D341Med (cell line): ENCODE measurements at places on chromosomes 12 and 14.

GRCh38 chr12:107014055-107014454, 27.1 kb upstream of the MTERF2 start:
- DNase-seq, result peak; percentile 30

- no peak for DNase-seq
Measured at GRCh38 chr14:102778338-102779083, 1.3 kb downstream of the TRAF3 start.

DNA sequence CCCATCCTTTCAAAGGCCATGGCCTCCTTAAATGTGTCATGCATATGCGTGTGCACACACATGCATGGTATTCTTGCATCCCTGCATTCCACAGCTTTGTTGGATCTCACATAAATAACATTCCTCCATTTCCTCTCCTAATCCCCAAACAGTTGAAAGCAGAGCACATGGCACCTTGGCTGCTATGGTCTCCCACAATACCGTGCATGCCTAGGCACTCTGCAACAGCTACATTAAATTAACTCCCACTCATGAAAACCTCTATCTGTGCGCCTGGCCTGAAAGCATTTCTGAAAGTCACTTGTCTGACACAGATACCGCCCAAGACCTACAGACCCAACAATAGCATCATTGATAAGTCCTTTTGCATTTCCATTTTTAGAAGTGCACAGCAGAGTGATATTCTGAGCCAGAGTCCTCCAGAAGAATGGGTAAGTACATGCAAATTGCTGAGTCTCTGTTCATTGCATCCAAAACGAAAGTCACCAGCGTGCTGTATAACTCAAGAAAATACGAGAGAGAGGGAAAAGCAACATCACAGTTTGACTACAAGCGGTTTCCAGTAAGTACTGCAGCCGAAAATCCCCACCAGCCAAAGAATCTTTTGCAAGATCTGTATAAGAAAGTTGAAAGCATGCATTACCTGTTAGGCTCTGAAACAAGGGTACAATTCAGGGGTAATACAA, 436 bp downstream of the ASB2 start:
- DNase-seq, result no peak

- no peak for DNase-seq
Measured at GRCh38 chr12:31278832-31279231, 47.1 kb downstream of the SINHCAF start.

- no peak for DNase-seq
Measured at GRCh38 chr12:178829-179109, 35.2 kb downstream of the SLC6A12 start.

DNA sequence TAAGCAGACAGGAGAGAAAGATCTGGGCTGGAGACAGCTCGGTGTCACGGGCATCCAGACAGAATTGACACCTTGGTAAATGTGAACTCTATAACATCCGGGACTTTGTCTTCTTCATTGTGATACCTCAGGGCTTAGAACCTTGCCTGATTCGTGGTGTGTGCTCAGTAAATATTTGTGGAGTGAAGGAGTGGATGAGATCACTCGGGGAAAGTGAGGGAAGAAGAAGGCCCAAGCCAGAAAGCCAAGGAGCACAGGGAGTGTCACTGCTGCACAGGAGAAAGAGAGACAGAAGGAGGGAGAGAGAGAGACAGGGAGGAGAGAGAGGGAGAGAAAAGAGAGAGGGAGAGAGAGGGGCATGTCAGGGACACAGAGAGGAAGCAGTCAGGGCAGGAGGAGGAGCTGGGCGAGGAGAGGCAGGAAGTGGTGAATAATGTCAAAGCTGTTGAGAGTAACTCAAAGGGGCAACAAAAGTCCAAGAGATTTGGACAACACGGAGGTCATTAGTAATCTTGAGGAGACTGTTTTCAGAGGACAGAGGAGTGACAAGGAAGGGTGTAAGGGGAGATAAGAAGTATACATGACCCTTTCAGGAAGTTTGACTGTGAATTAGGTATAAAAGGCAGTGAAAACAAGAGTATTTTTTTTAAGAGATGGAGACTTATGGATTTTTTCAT, 141.6 kb upstream of the MAX start:
- DNase-seq, result no peak

GRCh38 chr14:65824285-65824977, 411.9 kb downstream of the FUT8 start:
- DNase-seq, result peak; percentile 66

DNA sequence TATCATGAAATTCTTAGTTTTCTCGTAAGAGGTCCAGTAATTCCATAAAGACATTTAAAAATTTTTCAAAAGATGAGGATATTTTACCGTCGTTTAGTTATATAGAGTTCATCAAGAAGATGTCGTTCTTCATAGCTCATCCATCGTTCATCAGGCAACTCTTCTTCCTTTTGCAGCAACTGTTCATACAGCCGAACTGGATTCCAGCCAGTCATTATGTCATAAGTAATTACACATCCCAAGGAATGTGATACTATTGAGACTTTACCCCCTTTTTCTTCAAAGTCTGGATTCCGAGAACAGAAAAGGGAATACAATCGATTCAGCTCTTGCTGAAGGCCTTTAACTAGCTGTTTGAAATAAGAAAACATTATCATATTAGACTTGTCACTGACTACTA, 90.3 kb downstream of the DDHD1 start:
- DNase-seq, result no peak

DNA sequence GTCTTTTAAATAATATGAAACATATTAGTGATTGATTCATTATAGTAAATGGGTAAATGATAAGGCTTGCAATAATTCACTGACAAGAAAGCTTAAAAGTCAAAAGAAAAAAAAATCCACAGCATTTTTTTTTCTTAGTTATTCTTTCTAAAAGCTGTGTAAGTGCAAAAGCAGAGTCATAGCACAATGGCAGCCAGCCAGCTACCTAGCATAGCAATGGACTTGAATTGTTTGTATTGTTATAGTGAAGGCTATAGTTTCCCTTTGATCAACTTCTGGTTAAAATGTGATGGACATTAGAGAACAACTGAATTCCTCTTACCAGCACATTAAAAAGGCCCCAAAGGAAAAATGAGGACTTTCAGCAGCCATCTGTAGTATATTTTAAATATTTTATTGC, 232.1 kb downstream of the NAV3 start:
- no peak for DNase-seq

DNA sequence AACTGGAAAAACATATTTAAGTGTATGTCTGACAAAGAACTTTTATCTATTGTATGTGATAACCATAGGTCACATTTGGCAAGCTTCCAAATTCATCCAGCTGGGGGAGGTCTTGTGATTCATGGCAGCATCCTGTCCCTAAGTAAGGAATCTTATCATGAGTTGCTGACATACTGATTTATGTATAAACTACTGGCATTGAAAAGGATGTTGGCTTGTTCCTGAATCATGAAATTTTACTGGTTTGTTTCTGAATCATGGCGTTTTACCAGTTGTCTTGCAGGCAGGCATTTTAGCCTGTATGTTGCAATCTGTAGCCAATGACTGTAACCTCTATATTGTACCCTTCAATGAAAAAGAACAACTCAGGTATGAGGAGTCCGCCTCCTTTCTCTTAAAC, 244.8 kb downstream of the IPO8 start:
- no peak for DNase-seq

DNA sequence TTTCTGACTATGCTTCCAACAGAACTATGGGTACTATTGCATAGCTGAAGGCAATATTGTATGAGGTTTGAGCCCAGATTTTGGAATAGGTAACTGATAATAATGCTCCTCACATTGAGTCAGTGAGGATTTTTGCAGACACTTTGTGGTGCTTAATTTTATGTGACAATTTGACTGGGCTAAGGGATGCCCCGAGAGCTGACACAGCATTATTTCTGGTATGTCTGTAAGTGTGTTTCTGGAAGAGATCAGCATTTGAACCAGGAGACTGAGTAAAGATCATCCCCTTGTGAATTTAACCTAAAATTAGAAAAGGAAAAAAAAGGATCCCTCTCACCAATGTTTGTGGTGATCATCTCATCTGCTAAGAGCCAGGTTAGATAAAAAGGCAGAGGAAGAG, 404.9 kb downstream of the AEBP2 start:
- no peak for DNase-seq

DNA sequence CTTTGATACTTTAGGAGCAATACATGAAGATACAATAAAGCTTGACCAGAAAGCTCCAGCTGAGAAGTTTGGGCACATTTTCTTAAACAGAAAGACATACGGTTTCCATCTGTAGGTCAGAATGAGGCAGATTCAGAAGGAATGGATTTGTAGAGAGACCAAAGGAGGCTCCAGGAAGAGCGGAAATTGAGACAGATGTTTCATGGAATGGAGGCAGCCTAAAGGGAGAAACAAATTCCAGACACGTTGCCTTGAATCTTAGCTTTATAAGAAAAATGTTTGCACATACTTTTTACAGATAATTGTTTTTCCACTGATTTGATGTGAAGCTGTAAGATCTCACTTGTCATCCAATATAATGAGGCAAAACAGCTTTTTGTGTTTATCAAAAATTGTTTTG, 24.8 kb downstream of the EPYC start:
- DNase-seq, result no peak

DNA sequence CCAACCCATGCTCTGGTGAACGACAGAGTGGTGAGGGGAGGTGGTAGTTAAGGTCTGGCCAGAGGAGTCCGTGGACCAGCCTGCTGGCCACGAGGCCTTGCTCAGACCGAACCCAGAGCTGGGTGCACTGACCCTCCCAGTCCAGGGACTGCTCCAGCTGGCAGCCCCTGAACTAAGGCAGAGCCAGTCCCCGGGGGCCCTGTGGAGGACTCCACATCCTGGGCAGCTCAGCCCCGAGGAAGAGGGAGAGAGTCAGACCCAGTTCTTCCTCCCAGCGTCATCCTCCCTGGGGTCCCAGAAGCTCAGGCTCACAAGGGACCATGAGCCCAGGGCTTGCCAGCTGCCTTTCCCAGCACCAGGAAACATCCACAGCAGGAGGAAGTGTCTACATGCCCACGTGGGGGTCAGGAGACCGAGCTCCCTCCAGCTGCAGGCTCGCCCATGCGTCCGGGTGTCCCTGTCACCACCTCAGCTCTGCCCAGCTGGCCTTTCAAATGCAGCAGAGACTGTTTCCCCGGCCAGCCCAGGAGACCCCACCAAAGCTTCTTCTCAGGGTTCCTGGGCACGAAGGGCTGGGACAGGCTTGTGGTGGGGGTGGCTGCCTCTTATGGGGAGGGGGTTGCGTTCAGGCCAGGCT, 194.4 kb downstream of the KIF26A start:
- DNase-seq, result no peak

GRCh38 chr12:56391721-56392120, 29.1 kb upstream of the APOF start:
- DNase-seq, result no peak

GRCh38 chr14:35287431-35288013, 4.7 kb upstream of the PSMA6 start:
- no peak for DNase-seq

DNA sequence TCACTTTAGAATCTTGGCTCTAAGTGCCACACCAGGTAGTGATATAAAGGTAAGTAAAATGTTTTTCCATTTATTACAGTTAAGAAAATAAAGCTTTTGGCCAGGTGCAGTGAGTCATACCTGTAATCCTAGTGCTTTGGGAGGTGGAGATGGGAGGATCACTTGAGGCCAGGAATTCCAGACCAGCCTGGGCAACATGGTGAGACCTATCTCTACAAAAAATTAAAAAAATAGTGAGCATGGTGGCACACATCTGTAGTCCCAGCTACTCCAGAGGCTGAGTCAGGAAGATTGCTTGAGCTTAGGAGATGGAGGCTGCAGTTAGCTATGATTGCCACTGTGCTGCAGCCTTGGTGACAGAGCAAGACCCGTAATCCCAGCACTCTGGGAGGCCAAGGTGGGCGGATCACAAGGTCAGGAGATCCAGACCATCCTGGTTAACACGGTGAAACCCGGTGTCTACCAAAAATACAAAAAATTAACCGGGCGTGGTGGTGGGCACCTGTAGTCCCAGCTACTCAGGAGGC, 5.0 kb downstream of the FANCM start:
- no peak for DNase-seq

DNA sequence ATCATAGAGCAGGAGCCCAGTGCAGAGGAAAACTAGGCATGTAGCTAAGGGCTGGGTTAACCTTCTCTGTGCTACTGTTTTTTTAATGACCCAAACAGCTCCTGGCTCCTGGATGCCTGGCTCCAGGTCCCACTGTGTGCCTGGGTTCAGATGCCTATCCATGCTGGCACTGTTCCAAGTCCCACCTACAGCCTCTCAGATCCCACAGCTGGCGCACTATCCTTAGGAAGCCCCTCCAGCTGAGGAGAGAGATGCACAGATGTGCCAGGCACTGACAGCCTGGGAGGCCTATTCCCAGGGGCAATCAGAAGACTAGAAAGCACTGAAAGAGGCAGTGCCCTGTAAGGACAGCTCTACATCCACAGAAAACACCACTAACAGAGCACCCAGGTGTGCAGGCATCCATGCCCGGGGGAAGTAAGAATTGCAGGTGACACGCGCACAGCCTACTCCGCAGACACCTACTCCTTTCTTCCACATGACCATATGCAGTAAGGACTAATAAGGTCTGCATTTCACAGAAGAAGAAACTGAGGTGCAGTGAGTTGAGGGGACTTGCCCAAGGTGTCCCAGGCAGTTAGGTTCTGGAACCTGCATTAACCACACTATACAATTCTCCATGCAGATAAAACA, 51.2 kb downstream of the PITPNM2 start:
- peak; percentile 45 for DNase-seq

GRCh38 chr14:51070726-51071125, 24.2 kb downstream of the TRIM9 start:
- DNase-seq, result no peak

GRCh38 chr14:60684203-60684602, 34.9 kb upstream of the SIX1 start:
- no peak for DNase-seq

GRCh38 chr14:26261368-26262122, 336.3 kb downstream of the NOVA1 start:
- no peak for DNase-seq

GRCh38 chr14:54652188-54652587, 85.3 kb downstream of the SAMD4A start:
- no peak for DNase-seq

- DNase-seq, result no peak
Measured at GRCh38 chr12:101764051-101764792, 25.0 kb upstream of the SYCP3 start.

DNA sequence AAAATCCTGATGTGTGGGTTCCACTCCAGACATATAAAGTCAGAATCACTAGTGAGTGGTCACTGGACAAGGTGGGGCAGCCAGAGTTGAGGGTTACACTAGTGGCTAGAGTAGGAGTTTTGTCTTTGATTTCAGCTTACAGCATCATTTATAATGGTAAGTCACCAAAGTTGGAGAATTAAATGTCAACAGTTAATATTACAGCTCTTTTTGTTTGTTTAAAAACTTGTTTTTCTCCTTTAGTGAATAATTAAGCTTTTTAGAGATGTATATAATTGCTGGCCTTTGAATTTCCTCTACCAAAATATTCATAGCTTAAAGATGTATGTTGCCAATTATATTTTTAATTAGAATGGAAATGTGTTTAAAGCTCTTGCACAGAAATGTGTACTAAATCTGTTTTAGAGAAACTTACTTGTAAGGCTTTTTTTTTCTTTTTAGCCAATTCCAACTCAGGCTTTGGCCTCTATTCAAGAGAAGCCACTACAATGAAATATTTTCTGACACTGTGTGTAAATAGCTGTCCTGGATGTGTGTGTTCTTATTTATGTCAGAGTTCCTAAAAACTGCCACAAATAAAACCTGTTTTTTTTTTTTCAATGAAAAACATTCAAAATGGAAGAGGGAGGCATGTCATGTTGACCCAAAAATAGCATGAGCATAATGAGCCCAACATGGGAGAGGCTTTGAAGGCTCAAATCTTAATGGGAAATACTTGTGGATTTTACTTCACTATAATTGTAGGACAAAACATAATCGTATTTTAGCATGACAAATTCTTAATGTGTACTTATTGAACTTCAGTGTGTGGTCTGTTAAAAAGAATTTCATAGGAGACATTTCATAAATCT, 92.2 kb downstream of the TBC1D30 start:
- DNase-seq, result no peak
